ENCODE measurements at places on chromosomes 11 and 22.

DNA sequence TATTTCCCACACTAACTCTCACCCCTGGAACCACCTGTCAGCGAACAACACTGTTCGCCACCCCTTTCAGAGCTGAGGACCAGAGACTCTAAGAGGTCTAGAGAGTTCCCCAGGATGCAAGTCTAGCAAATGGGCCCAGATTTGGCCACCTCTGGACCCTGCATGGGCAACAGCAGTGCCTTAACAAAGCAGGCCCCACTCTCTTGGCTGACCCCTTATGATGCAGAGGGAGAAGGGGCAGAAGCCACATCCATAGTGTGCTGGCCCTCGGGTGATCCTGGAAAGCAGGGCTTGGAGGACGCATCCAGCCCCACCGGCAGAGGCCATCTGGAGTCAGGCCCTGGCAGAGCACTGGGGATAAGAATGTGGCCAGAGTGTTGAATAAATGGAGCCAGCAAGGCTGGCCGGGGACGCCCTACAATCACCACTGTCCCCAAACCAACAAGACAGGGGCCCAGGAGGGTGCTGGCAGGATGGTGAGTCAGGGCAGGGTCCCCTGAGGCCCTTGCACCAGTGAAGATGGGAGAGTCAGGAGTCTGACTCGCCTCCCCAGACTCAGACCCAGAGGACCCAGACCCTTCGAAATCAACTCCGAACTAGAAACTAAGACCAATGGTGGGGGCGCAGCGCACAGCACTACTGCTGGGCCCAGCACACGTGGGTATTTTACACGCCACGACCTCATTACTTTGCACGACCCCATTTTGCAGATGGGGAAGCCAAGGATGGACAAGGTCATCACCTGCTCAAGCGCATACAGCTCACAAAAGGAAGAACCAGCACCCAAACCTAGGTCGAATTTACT lies 6.5 kb downstream of the CSNK1E start:
- no peak for DNase-seq

DNA sequence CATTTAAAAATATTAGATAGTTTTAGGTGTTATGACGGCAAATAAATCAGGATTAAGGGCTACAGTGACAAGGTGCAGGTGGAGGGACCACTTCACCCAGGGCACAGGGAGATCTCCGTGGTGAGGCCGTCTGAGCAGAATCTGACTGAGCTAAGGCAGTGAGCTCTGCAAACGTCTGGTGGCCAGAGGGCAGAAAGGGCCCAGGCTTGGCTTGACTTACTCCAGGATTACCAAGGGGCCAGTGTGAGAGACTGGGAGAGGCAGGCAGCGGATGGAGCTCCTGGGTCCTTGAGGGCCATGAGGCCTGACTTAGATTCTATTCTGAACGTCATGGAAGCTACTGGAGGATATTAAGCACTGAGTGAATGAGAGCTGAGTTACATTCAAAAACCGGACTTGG lies 125.9 kb upstream of the B3GAT1 start:
- DNase-seq, result no peak

DNA sequence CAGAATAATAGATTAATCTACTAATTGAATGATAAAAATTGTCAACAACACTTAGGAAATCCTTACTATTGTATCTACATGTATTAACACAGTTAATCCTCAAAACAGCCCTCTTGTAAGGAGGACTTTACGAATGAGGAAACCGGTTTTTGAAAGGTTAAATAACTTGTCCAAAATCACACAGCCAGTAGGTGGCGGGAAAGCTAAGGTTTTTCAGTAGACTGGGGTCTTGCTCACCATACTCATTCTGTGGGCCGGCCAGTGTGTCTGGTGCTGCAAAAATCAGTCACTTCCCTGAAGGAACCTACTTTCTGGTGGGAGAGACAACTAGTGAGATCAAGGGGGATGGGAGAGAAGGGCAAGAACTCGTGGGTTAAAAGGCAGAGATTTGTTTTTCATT lies 3.8 kb downstream of the DCPS start:
- no peak for DNase-seq

- no peak for DNase-seq
These were observed 6.0 kb downstream of the SBF2 start for GRCh38 chr11:10287766-10288715.

- no peak for DNase-seq
These were observed 60.1 kb downstream of the PRR5L start for GRCh38 chr11:36356201-36356600.

GRCh38 chr22:47452184-47452583 lies 689.7 kb downstream of the TBC1D22A start:
- no peak for DNase-seq

- no peak for DNase-seq
These were observed 16.0 kb downstream of the CARD10 start for GRCh38 chr22:37503183-37503683.

DNA sequence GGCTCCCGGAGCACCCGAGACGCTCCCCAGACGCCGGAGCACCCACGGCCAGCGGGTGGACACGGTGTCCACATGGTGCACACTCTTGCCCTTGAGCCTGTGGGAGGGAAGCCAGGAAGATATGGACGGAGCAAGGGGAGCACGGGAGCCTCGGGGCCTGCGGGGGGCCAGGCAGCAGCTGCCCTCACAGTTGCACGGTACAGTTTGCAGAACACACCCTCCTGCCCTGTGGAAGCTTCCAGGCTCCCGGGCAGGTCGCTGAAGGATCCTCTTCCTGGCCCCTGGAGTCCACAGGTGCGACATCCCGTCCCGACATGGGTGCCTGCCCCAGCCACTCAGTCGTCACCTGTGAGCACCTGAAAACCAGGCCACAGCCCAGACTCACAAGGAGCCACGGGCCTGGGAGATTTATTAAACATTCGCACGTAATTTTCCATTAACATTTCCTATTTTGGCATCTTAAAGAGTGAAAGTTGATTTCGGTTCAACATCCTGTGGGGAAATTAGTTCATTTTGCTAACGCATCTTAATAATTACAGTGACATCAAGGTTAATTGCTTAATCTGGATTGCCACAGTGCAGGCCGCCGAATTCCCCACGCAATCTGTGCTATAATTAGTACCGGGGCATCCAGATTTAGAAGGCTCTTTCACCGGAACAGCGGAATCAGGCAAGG lies 253.3 kb downstream of the BRD1 start:
- DNase-seq, result no peak

GRCh38 chr11:3903207-3903896 lies 47.9 kb downstream of the STIM1 start:
- no peak for DNase-seq

DNA sequence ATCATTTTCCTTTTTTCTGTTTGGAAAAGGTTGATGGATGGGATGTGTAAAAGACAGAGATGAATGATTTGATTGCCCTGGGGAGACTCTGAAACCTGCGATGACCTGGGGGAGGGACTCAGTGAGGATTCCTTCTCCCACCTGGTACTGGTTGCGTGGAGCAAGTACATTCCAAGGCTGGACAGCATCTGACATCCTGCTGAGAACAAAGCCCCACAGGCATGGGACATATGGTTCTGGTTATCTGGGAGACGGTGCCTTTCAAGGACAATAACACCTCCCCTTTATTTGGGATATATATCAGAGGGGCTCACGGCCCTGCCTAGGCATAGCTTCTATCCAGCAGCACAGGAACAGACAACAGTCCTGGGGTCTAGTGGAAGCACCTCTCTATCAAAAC lies 527.8 kb downstream of the METTL15 start:
- no peak for DNase-seq

DNA sequence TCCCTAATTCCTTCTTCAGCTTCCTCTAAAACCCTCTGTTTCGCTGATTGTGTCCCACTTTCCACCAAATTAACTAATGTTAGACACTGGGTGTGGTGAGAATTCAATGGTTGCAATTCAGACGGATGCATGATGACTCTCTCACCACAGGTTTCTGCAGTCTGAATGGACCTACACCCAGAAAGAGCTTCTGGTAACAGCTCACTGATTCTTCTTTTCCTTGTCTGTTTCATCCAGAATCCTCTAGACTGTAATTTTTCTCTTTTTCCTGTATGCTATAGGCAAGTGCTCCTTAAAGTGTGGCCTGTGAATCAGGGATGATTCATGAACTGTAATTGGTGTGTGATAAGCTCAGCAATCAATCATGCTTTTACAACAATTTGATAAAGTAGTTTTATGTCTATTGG lies 18.1 kb downstream of the MMP10 start:
- no peak for DNase-seq

- DNase-seq, result no peak
These were observed 18.3 kb downstream of the AMPD3 start for GRCh38 chr11:10473371-10473770.

- no peak for DNase-seq
These were observed 34.0 kb downstream of the RTL6 start for GRCh38 chr22:44464000-44464399.

GRCh38 chr22:29719899-29720645 lies at the start of gene CABP7:
CABP7 (plus strand) TSS chr22:29720003; CDS start chr22:29720425, 422 bp downstream.
- DNase-seq, result no peak

- no peak for DNase-seq
These were observed 45.6 kb upstream of the POLD3 start for GRCh38 chr11:74546752-74547151.

DNA sequence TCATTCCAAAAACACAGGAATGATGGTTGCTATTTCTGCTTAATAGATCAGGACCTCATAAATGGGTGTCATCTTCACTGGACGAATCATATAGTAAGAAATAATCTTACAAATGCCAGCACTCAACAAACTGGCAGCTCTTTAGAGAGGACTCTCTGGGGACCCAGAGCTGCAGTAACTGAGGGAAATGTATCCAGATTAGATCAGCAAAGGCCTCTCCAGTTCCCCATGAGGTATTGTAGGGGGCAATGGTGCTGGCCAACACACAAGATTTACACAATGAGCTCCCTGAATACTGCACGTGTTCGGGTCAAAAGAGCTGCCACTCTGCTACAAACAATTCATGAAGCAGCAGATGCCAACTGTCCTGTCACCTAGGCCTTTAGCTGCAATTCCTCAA lies 110.2 kb downstream of the RBFOX2 start:
- DNase-seq, result no peak

DNA sequence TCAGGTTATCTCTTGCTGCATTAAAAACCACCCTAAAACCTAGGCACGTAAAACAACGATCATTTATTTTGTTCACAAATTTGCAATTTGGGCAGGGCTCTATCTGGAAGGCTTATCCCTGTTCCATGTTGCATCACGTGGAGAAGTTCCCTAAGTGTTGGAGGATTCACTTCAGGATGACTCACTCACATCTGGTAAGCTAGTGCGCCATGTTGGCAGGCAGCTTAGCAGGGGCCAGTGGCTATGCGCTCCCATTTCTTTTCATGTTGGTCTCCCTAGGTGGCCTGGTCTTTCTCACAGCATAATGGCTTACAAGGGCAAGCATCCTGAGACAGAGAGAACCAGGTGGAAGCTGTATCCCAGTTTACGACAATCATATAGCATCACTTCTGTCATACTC lies 226.8 kb downstream of the BLID start:
- no peak for DNase-seq

DNA sequence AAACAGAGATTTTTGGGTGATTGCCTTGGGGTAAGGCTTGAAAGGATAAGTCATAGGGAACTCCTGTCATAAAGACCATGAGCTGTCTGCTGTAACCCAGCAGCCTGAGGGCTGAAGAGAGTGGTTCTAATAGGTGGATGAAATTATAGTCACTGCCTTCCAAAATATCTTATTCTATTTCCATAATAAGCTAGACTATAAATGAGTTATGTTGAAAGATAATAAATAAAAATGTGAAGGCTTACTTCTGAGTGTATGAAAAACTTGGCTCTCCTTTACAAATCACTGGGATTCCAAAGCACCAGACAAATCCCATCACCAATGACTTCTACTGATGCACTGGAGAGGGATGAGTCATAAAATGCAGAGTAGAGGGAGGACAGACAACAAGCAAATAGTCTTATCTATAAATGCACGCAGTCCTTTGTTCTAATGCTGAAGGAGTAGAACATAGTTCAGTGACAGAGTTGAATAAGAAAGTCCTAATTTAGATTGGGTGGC lies 775.0 kb upstream of the LRRC4C start:
- DNase-seq, result no peak

GRCh38 chr11:84890676-84891075 lies 736.5 kb downstream of the DLG2 start:
- no peak for DNase-seq

GRCh38 chr22:24416095-24416494 lies 11.3 kb upstream of the ADORA2A start:
- DNase-seq, result no peak

GRCh38 chr11:36074941-36075431 lies 131.1 kb downstream of the LDLRAD3 start:
- no peak for DNase-seq
